CD4-positive, alpha-beta T cell treated with Interleukin-4 for 1 hour (primary cell): ENCODE measurements at places on chromosomes 12 and 14.

DNA sequence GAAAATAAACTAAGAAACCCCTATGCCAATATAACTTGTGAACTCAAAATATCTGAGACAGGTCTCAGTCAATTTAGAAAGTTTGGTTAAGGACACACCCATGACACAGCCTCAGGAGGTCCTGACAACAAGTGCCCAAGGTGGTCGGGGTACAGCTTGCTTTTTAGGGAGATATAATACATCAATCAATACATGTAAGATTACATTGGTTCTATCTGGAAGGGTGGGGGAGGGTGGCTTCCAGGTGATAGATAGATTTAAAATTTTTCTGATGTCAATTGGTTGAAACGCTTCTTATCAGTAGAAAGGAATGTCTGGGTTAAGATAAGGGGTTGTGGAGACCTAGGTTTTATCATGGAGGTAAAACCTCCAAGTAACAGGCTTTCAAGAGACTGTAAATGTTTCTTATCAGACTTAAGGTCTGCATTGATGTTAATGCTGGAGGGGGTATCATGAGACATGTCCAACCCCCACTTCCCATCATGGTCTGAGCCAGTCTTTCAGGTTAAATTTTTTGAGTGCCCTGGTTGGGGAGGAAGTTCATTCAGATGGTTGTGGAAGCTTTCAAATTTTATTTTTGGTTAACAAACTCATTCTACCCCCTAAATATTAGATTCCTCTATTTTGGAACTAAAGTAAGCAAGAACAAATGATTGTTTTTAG, 82.0 kb upstream of the RASSF8 start:
- DNase-seq = no peak

DNA sequence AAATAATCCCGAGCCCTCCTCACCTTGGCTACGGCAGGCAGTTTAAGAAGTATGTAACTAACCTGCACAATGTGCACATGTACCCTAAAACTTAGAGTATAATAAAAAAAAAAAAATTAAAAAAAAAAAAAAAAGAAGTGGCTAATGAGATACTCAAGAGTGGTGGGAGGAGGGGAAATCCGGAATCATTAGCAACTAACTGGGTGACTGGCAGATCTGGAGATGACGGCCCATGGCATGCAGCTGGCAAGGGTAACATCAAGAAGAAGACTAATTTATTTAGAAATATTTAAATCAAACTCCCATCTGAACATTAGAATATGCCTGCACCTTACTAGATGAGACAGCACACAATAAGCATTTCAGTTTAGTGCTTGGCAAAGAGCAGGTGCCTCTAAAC, 52.3 kb upstream of the TMCC3 start:
- no peak for DNase-seq

GRCh38 chr12:131793243-131794022, 34.8 kb upstream of the MMP17 start:
- DNase-seq = no peak

GRCh38 chr14:68961781-68962584, 17.1 kb downstream of the ACTN1 start:
- no peak for DNase-seq

- no peak for DNase-seq
Observed at GRCh38 chr12:119870457-119870856, 6.7 kb downstream of the CIT start.

DNA sequence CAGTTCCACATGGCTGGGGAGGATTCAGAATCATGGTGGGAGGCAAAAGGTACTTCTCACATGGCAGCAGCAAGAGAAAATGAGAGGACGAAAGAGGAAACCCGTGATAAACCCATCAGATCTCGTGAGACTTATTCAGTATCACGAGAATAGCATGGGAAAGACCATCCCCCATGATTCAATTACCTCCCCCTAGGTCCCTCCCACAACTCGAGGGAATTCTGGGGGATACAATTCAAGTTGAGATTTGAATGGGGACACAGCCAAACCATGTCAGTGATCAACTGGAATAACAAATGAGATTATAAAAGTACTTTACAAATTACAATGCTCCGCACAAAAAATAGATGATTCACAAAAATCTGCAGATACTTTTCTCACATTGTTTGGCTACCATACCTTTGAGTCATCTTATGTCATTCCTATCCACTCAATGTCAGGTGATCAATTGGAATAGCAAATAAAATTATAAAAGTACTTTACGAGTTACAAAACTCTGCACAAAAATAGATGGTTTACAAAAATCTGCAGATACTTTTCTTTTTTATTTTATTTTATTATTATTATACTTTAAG, 338.9 kb downstream of the C12orf50 start:
- no peak for DNase-seq

GRCh38 chr12:108699955-108700563, 31.3 kb downstream of the CORO1C start:
- no peak for DNase-seq

DNA sequence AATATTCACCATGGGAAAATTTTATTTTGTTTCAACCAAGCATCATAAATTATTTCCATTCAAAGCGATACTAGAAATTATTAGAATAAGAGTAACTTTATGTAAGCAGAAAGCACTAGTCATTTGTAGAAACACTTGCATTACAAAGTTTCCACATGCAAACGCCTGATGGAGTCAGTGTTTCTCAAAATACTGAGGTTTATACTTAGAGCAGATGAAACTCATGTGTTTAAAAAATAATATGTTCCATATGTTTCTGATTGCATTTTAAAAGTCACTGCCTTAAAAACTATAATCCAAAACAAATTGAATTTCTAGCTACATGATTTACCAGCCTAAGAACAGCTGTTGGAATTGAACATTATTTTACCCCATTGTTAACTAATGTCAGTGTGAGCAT, 1246.4 kb downstream of the SLC16A7 start:
- no peak for DNase-seq

DNA sequence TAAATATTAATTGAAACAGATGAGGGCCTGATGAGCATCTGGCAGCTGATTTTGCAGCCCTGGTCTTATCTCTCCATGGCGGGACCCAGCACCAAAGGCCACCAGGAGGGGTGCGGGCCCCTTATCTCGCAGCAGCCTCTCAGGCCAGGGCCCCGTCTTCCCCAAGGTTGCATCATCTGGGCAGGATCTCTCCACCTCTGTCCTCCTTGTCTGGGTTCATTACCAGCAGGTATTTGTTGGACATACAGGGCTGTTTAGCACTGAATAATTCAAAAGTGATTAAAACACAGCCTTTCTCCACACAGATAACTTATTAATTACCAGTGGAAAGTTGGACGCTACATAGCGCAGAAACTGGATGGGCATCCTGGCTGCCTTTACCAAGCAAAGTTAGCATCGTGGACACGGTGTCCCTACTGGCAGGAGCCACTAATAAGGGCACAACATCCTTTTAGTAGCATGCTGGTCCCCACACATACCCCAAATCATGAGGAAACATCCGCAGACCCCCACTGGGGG, 25.8 kb downstream of the TMEM120B start:
- DNase-seq = no peak

DNA sequence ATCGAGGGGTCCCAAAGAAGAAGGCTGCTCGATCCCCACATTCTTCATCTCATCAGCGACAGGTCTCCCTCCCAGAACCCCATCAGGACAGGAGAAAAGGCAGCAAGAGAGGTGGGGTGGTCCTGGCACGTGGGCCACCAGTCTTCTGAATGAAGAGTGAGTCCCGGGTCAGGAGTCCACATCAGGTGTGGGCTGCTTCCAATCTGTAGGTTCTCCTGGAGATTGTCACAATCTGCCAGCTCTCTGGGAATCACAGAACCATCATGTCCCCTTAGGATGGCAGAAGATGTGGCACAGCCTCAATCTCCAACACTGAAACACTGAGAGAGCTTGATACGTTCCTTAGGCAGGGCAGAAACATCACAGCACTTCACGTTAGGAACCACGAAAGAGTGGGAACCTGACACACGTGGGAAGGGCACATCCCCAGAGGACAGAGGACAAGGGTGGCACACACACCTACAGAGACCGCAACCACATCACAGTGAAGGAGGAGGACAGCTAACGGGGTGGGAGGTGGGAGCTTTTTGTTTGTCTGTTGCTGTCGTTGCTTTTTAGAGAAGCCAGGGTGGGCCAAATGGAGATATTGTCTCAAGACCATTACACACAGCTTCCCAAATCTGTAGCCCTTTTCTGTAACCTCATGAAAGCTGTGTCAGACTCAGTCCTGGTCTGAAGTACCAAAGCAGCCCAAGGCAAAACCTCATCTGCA, 284.5 kb downstream of the DPF3 start:
- no peak for DNase-seq

DNA sequence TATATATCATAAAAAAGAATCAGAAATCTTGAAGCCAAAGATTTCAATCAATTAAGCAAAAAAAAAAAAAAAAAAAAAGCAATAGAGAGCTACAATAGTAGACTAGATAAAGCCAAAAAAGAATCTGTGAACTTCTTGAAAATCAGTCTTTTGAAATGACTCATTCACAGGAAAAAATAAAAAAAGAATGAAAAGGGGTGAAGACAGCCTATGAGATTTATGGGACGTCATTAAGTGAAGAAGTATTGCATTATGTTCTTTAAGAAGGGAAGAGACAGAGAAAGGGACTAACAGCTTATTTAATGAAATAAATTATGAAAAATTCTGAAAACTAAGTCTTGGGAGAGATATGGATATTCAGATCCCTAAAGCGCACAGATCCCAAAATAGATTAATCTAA, 103.8 kb downstream of the ACSS3 start:
- DNase-seq = no peak

- no peak for DNase-seq
Observed at GRCh38 chr14:64817631-64818030, 62.1 kb downstream of the SPTB start.
